ENCODE measurements at places on chromosomes 3 and 15. TPM values are rescaled to one million over a fixed set of nuclear protein-coding genes. Genes with fewer than 3 reads are reported as not detected.
A peak's percentile ranks its signal among the peaks of the same experiment; 100 is the strongest.

The SLC12A1 gene
- total RNA-seq, result not detected

The NFKBIZ gene
- 37.7 TPM for total RNA-seq

The SAMMSON gene
- total RNA-seq, result not detected

The CYP1A2 gene
- not detected for total RNA-seq

The TLR9 gene
- total RNA-seq, result 0.55 TPM

The INSYN1 gene
- total RNA-seq, result not detected

The CIDEC gene
- total RNA-seq, result not detected

The IGSF11 gene
- total RNA-seq, result 1.2 TPM

The PRSS50 gene
- not detected for total RNA-seq

The IP6K1 gene
- 35.7 TPM for total RNA-seq

The ZNF620 gene
- 5.5 TPM for total RNA-seq

The ZNF385D gene
- not detected for total RNA-seq

The CAPN3 gene
- 5.3 TPM for total RNA-seq

The CCR5 gene
- total RNA-seq, result 21.6 TPM

The FBXW12 gene
- not detected for total RNA-seq

The ANKUB1 gene
- total RNA-seq, result not detected

The ACKR4 gene
- 0.10 TPM for total RNA-seq

The LYSMD2 gene
- total RNA-seq, result 23.6 TPM

The STXBP5L gene
- total RNA-seq, result not detected

The FEZF2 gene
- not detected for total RNA-seq

DNA sequence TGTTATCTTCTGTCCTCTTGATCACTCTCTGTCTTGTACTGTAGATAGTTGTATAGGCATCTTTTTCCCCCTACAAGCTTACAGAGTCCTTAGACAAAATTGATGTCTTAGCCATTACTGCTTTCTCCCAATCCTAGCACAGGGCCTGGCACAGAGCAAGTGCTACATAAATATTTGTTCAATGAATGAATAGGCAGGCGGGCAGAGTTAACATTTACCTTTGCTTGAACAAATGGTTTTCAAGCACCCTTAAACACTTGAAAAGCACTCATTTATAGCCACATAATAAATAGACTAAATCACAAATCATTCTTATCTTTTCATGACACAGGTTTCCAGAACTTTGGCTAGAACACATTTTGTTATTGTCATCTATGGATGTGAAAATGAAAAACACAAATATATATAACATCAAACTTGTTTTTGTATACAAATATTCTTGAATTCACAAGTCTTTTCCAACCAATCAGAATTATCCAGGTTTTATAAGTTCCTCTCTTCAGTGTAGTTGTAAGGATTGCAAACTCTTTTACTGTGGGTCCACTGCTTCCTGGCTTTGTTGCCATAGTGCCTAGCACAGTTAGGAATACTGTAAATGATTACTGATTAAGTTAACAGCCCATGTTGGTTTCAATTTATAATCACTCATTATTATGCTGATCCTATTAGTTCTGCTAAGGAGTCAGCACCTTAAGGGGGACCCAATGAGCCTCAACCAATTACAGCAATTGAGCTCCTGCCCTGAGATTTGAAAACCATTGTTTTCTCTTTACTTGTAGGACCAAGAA is 61.9 kb downstream of the ISL2 start:
- no peaks in the 10 kb centered on the region for H3K27me3 ChIP-seq
- no peaks in the 10 kb centered on the region for H3K4me1 ChIP-seq
- DNase-seq, result no peak

- H3K36me3 ChIP-seq, result peaks cover 11% of the 10 kb centered on the region
- H3K4me3 ChIP-seq, result no peak overlapping the region
- no peak for DNase-seq
These were observed 88.4 kb upstream of the RPL32 start for GRCh38 chr3:12929801-12930200.

GRCh38 chr15:42231088-42231487 is 23.0 kb upstream of the VPS39 start:
- H3K27me3 ChIP-seq, result no peaks in the 10 kb centered on the region
- H3K36me3 ChIP-seq, result peaks cover 37% of the 10 kb centered on the region
- H3K27ac ChIP-seq, result no peak overlapping the region
- no peaks in the 10 kb centered on the region for H3K4me1 ChIP-seq
- no peak overlapping the region for H3K4me3 ChIP-seq
- no peak for DNase-seq

- H3K36me3 ChIP-seq, result no peaks in the 10 kb centered on the region
- DNase-seq, result no peak
- H3K4me3 ChIP-seq, result no peak overlapping the region
- H3K4me1 ChIP-seq, result no peaks in the 10 kb centered on the region
These were observed 211.9 kb upstream of the KCNMB2 start for GRCh38 chr3:178324356-178324755.

GRCh38 chr15:45586601-45587094 is 531 bp upstream of the BLOC1S6 start:
- peak overlapping the region; percentile 100 for H3K27ac ChIP-seq
- H3K4me3 ChIP-seq, result peak overlapping the region; percentile 97
- H3K27me3 ChIP-seq, result no peaks in the 10 kb centered on the region
- DNase-seq, result no peak
- peaks cover 32% of the 10 kb centered on the region for H3K4me1 ChIP-seq

DNA sequence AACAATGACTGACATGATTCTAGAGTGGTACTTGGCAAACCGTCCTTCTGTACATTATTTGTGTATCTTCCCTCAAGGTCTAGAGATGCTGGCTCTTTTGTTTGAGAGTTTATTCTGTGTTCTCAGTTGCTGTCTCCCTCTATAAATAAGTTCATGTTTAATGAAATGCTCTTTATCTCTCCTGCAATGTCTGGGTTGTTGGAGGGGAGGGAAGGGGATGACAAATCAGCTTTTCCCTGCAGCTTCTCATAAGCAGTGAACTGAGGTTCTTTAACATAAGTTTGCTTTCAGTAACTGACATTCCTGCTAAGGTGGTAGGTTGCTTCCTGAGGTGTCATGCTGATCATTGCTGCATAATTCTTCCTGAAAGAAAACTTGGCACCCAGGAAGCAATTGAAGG is 21.8 kb downstream of the ITPR1 start:
- H3K4me1 ChIP-seq, result peaks cover 35% of the 10 kb centered on the region
- H3K36me3 ChIP-seq, result peaks cover 19% of the 10 kb centered on the region
- no peak overlapping the region for H3K4me3 ChIP-seq
- H3K27me3 ChIP-seq, result no peaks in the 10 kb centered on the region
- DNase-seq, result no peak

GRCh38 chr15:69807721-69808120 is 290.0 kb downstream of the TLE3 start:
- no peaks in the 10 kb centered on the region for H3K36me3 ChIP-seq
- no peak for DNase-seq
- no peak overlapping the region for H3K4me3 ChIP-seq
- no peak overlapping the region for H3K27ac ChIP-seq

DNA sequence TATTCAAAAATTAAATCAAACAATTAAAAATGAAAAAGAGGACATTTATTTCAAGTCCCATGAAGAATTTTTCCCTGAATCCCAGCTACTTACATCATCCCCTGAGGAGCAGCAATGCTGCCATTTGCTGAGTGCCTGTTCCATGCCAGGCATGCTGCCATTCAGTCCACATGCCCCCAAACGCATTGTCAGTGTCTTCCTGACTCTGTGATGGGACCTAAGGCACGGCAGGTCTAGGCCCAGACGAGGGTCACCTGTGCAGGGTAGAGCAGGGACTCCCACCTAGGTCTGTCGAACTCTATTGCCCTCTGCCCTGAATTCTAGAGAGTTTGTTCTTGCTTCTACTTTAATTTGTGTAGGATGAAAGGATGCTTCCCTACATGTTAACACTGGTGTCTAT is 7.0 kb downstream of the PSTPIP1 start:
- peak overlapping the region; percentile 92 for H3K27ac ChIP-seq
- no peak for DNase-seq
- H3K27me3 ChIP-seq, result no peaks in the 10 kb centered on the region
- peak overlapping the region; percentile 75 for H3K4me3 ChIP-seq
- H3K4me1 ChIP-seq, result peaks cover 95% of the 10 kb centered on the region

DNA sequence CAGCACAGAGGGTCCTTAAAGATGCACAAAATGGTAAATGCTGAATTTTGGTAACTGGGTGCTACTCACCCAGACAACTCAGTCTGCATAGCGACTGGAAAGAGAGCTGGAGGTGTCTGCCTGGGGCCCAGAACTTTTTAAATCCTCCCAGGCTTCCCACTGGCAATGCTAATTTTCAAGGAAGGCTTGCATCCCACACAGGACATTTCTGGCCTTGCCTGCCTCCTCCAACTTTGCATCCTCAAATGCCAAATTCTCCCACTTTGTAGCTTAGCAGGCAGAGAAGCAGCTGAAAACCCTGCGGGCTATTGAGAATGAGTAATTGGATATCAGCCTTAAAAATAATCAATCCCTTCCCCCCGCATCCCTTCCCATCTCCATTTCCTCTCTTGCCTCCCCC is 656.6 kb upstream of the ADAMTS9 start:
- H3K27me3 ChIP-seq, result no peaks in the 10 kb centered on the region
- H3K36me3 ChIP-seq, result no peaks in the 10 kb centered on the region
- no peak for DNase-seq
- no peak overlapping the region for H3K4me3 ChIP-seq
- H3K4me1 ChIP-seq, result no peaks in the 10 kb centered on the region
- no peak overlapping the region for H3K27ac ChIP-seq

- no peak overlapping the region for H3K27ac ChIP-seq
- peaks cover 31% of the 10 kb centered on the region for H3K4me1 ChIP-seq
- H3K4me3 ChIP-seq, result no peak overlapping the region
- H3K36me3 ChIP-seq, result peaks cover 4% of the 10 kb centered on the region
- no peak for DNase-seq
These were observed 240.9 kb upstream of the STT3B start for GRCh38 chr3:31291818-31292217.

GRCh38 chr3:94896994-94897393 is 834.1 kb downstream of the NSUN3 start:
- no peaks in the 10 kb centered on the region for H3K36me3 ChIP-seq
- H3K27ac ChIP-seq, result no peak overlapping the region
- no peaks in the 10 kb centered on the region for H3K4me1 ChIP-seq
- H3K27me3 ChIP-seq, result no peaks in the 10 kb centered on the region
- H3K4me3 ChIP-seq, result no peak overlapping the region
- DNase-seq, result no peak

DNA sequence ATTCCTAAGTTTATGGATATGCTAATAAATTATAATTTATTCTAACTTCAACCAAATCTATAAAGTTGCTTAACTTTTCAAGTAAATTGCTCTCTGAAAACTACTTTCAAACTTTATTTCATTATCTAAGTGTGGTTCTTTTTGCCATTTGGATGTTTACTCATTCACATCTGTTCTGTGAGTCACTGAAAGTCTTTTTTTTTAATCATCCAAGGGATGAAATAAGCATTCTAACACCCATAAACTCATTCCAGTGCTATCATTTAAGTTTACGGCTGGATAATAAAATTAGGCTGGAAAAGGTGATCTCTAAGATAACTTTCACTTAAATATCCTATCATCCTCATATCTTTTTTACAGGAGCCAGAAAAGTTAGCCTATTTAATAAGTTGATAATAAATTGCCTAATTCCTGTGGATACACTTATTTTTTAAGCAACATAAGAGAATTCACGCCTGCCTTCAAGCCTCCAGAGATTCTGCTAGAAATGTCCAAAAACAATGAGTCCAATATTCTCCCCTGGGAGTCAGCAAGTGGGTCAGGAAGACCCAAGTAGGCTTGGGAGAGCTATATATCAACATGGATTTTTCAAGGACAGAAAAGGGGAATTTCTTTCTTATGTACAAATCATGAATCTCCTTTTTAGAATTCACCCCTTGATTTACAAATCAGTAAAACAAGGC is 25.8 kb downstream of the SCG3 start:
- no peaks in the 10 kb centered on the region for H3K36me3 ChIP-seq
- no peak overlapping the region for H3K4me3 ChIP-seq
- DNase-seq, result no peak
- no peak overlapping the region for H3K27ac ChIP-seq
- no peaks in the 10 kb centered on the region for H3K4me1 ChIP-seq

- no peak for DNase-seq
- H3K27me3 ChIP-seq, result no peaks in the 10 kb centered on the region
- no peak overlapping the region for H3K27ac ChIP-seq
These were observed 628.2 kb downstream of the NR2F2 start for GRCh38 chr15:96958721-96959120.

DNA sequence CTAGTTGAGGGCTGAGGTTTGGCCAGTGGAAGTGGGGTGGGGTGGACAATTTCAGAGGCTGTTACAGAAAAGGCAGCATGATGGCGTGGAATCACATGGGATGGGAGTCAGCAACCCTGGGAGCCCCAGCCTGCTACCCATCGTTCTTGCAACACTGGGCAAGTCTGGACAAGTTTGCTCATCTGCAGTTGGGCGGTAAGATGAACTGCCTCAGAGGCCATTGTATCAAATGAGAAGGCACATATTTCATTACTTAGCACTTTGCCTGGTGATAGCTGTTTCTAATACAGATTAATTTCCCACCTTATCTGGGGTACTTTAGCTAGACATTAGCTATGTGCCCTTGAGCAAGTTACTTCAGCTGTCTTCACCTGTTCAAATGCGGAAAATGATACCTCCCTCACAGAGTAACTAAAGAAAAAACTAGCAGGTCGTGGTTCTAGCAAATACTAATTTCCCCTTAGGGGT is 248.9 kb downstream of the THSD4 start:
- no peak overlapping the region for H3K27ac ChIP-seq
- H3K4me3 ChIP-seq, result no peak overlapping the region
- no peak for DNase-seq
- no peaks in the 10 kb centered on the region for H3K27me3 ChIP-seq
- no peaks in the 10 kb centered on the region for H3K4me1 ChIP-seq

- H3K36me3 ChIP-seq, result no peaks in the 10 kb centered on the region
- no peaks in the 10 kb centered on the region for H3K4me1 ChIP-seq
- H3K4me3 ChIP-seq, result no peak overlapping the region
These were observed 5.2 kb downstream of the PRSS50 start for GRCh38 chr3:46712191-46713049.

- H3K27ac ChIP-seq, result no peak overlapping the region
- no peaks in the 10 kb centered on the region for H3K36me3 ChIP-seq
- no peak overlapping the region for H3K4me3 ChIP-seq
- peak; percentile 35 for DNase-seq
- H3K4me1 ChIP-seq, result no peaks in the 10 kb centered on the region
- H3K27me3 ChIP-seq, result peaks cover 6% of the 10 kb centered on the region
These were observed 6.0 kb downstream of the TM4SF4 start for GRCh38 chr3:149480326-149481017.

GRCh38 chr15:85742186-85742821 is 52.4 kb downstream of the KLHL25 start:
- H3K27me3 ChIP-seq, result no peaks in the 10 kb centered on the region
- no peaks in the 10 kb centered on the region for H3K4me1 ChIP-seq
- H3K27ac ChIP-seq, result no peak overlapping the region

- peak; percentile 69 for DNase-seq
- H3K4me3 ChIP-seq, result peak overlapping the region; percentile 5
- peaks cover 66% of the 10 kb centered on the region for H3K36me3 ChIP-seq
- H3K4me1 ChIP-seq, result peaks cover 47% of the 10 kb centered on the region
These were observed 73.0 kb downstream of the OXNAD1 start for GRCh38 chr3:16337856-16338540.

Data from activated CD4-positive, alpha-beta T cell treated with anti-CD3 and anti-CD28 coated beads, Interleukin-2, amount 10 ng/mL, durations not matched to agents 7 days and 5 days (primary cell).